NCI-H1092 treated with DMSO at 0.1 percent for 48 hours (cell line): ENCODE measurements at places on chromosomes 2 and 18.

DNA sequence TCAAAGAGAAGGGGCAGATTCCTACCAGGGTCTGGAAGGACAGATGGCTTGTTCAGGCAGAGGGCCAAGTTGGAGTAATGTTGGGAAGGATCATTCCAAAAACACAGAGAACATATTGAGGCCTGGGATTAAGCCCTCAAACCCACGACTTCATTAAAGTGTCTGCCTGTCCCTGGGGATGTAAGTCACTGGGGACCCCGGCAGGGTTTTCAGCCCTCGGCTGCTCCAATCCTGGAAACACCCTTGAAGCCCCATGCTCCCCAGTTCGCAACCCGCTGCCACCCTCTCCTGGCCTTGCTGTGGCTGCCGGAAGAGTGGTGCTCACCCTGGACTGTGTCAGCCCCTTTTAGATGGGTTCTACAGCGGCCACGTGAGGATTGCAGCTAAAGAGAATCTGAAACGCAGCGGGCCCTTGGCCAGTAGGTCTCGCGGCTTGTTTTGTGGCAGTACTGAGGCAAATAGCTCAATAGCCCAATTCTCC, 79.9 kb downstream of the EPAS1 start:
- DNase-seq, result no peak

DNA sequence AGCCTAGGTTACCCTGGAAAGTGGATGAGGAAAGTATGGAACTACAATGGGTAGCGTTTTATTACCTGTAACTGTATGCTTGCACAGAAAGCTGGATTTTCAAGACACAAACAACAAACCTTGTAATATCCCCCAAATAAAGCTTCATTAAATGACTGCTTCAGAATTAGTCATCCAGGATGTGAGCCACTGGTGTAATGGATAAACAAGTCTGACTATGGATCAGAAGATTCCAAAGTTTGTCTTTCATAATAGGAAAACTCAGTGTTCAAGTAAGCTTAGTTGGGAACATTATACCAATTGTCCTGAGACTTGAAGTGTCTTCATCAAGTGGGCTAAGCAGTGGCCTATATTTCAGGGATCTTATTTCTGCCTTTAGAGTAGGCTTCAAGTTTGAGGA, 518.8 kb downstream of the LRP1B start:
- DNase-seq, result no peak

DNA sequence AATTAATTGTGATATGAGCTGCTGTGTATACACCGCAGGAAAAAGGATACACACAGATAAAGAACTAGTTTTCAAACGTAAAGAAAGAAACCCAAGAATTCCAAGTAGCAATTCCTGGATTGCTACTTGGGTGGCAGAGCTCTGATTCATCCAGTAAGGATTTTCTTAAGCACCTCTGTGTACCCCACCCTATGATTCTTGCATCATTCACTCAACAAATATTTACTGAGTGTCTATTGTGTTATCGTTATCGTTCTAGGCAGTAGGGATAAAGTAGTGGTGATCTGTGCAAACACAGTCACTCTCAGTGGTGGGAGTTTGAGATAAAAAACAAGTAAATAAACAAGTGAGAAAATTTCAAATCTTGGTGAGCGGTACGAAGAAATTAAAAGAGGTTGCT, 4.9 kb upstream of the TMEM200C start:
- no peak for DNase-seq

- no peak for DNase-seq
These were observed 39.7 kb downstream of the CYB5A start for GRCh38 chr18:74252039-74252395.

GRCh38 chr2:68771211-68771751, 36.7 kb downstream of the ARHGAP25 start:
- DNase-seq, result no peak

DNA sequence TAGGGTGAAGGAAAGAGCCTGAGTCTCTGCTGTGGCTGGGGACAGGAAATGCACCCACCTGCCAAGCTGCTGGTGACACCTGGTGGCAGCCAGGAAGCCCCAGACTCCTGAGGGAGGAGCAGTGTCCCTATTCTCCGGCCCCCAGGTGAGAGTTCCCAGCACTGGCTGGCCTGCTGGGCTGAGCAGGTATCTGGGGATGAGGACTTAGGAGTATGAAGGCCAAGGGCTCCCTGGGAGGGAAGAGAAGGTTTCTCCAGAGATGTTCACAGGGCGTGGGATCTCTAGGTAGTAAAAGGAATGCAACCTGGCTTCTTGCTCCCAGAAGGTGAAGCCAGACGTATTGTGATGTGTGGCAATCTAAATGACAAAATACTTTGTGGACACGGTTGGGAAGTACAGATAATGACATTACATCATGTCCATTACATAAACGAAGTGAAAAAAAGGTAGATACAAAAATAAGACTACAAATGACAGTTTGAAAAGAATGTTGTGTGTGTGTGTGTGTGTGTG, 75.8 kb upstream of the SLC1A4 start:
- DNase-seq, result peak; percentile 0

DNA sequence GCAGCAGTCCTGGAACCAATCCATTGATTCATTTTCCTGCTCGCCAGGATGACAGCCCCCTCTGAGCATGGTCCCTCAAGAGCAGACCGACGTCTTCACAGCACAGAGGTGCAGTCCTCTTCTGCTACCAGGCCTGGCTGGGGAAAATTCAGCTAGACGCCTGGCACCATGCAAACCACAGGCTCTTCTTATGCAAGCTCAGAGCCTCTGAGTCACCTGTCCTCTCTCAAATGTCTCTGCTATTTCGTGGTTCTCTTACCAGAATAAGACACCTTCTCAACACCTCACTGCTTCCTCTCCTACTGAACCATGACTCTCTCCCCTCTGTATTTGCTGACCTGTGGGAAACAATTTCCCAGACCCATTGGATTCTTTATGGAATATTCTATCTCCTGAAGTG, 79.8 kb upstream of the CYRIA start:
- no peak for DNase-seq

GRCh38 chr2:143936848-143937722, 582.8 kb downstream of the ZEB2 start:
- peak; percentile 33 for DNase-seq

GRCh38 chr2:170685591-170685990, 29.5 kb upstream of the SP5 start:
- DNase-seq, result no peak

GRCh38 chr2:213353419-213353818, 69.2 kb downstream of the SPAG16 start:
- no peak for DNase-seq

- DNase-seq, result no peak
These were observed 69.3 kb downstream of the NCKAP5 start for GRCh38 chr2:133498662-133499585.
